NCI-H1417 (cell line): ENCODE measurements at places on chromosomes 2 and 18.

- DNase-seq, result no peak
These were observed 47.9 kb downstream of the NRP2 start for GRCh38 chr2:205730191-205730590.

GRCh38 chr2:168404764-168405163 is 51.3 kb upstream of the CERS6 start:
- no peak for DNase-seq

- no peak for DNase-seq
These were observed 109.1 kb downstream of the CDK15 start for GRCh38 chr2:201915446-201915845.

DNA sequence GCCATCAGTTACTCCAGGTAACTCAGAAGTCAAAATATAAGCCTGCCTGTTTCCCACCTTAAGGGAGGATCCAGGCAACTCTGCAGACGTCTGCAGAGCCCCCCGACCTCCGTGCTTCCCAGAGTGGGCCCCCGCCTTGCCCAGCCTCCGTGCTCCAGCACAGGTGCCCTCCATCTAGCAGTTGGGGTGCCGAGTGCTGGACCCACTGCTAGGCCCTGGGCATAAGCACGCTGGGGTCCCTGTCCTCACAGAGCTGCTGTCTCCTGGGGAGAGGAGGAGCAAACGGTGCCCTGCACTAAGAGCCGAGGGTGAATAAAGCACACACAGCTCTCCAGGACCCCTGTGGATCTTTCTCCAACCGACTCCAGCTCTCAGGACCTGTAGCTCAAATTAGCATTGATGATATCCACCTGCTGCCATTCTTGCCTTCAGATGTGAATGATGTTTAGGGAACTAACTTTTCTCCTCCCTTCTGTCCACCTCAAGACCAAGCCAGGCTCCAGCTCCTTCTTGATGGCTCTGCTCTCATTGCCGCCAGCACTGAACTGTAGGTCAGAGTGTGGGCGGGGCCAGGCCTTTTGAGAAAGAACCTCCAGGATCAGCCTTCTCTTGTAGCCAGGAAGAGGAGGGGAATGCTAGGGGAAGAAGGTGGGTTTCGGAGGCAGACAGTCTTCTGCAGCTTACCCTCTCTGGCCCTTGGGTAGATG is 121.2 kb downstream of the SMAD7 start:
- DNase-seq, result peak; percentile 22

DNA sequence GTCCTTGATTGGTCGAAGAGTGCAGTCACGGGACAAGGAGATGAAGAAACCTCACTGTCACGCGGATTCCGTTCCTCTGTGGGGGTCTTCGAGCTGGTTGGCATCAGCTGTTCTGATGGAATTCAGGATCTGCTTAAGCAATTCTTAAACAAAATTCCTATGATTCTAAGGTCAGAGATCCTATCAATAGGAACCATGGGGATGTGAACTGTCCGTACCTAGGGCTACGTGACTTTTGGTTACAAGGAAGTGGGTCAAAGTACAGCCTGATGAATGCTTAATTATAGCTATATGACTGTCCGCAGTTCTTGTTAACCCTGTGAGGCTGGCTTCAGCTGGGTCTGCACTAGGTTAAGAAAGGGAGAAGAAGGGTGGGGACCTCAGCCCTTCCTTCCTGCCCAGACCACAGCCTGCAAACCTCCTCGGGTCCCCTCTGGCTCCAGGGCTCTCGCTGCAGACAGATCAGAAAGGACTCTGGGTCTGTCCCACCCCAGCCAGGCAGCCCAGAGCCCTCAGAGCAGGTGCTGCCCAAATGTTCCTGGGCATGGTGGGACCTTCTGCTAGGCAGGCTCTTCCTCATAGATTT is 44.2 kb upstream of the TAF1B start:
- DNase-seq, result no peak

- DNase-seq, result peak; percentile 5
These were observed 3.1 kb downstream of the EGR4 start for GRCh38 chr2:73290049-73290839.

- peak; percentile 53 for DNase-seq
These were observed 39.5 kb downstream of the RRM2 start for GRCh38 chr2:10161961-10162441.

- no peak for DNase-seq
These were observed 399.8 kb downstream of the SATB2 start for GRCh38 chr2:199057936-199058335.

- no peak for DNase-seq
These were observed 332.8 kb upstream of the MAP2 start for GRCh38 chr2:209091056-209091455.

- DNase-seq, result no peak
These were observed 288.5 kb upstream of the SLC39A10 start for GRCh38 chr2:195368249-195369217.

DNA sequence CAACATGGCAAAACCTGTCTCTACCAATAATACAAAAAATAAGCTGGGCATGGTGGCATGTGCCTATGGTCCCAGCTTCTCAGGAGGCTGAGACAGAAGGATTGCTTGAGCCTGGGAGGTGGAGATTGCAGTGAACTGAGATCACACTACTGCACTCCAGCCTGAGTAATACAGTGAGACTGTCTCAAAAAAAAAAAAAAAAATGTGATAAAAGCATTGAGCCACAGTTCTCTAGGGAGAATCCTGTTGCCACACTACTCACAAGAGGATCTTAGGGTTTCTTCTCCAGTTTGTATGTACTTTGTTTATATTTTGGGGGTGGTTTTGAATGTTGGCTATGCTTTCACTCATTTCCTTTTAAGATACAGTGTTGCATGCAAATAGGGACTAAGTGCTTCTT is 62.0 kb downstream of the TMEM185B start:
- no peak for DNase-seq

- no peak for DNase-seq
These were observed 813 bp downstream of the NDC80 start for GRCh38 chr18:2572171-2572569.

GRCh38 chr18:32093523-32093922 is 1.8 kb downstream of the RNF138 start:
- DNase-seq, result no peak

DNA sequence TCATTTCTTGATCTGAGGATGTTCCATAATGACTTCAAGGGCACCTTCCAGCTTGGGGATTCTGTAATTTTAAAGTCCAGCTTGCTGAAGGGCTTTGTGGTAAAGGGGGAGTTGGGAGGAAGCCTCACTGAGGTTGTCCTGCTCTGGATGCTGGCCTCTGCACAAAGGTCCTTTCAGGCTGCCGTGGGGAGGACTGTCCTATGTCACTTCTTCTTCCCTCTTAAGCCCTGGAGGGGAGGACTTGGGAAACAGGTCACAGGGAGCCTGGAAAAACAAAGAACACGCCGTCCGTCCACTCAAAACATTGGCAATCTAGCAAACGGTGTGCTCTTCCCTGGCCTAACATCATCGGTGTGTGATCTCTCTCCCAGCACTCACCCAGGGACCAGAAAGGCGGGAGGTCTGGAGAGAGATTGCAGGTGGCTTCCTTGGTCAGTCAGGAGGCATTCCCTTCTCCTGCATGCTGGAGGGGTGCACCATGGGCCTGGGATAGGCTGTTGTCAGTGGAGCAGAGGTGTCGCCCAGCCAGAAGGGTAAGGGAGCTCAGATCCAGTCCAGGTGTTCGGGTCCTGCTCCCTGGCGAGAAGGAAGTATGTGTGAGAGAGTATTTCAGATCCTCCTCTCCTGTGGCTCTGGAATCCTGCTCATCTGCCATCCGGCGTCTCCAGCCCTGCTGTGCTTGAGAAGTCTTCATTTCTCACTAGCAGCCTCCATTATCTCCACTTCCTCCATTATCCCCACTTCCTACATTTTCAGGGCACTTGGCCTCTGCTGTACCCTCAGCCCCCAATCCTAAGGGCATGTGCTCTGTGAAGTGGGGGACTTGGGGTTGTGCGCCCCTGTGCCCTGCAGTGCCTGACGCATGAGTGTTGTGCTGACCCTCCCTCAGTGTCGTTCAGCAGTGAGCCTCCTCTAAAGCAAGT is 20.1 kb downstream of the ASAP2 start:
- DNase-seq, result no peak

- DNase-seq, result no peak
These were observed 105.6 kb downstream of the TTC32 start for GRCh38 chr2:19796035-19796695.

DNA sequence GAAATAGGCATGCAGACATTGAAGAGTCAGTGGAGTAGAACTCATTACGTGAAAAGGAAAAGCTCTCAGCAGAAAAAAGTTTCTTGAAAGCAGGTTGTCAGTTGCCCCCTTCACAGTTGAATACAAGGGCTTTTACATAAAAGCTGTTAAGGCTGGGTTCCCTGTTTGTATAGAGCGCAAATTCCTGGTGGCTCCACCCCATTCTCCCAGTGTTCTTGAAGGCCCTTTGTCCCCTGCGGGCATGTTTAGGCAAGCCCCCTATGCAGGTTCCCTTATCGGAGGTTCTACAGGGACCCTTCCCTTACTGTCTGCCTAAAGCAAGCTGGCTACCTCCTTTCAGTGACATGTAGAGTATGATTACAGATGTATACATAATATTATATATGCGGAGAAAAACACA is 497.2 kb upstream of the SYT4 start:
- no peak for DNase-seq

DNA sequence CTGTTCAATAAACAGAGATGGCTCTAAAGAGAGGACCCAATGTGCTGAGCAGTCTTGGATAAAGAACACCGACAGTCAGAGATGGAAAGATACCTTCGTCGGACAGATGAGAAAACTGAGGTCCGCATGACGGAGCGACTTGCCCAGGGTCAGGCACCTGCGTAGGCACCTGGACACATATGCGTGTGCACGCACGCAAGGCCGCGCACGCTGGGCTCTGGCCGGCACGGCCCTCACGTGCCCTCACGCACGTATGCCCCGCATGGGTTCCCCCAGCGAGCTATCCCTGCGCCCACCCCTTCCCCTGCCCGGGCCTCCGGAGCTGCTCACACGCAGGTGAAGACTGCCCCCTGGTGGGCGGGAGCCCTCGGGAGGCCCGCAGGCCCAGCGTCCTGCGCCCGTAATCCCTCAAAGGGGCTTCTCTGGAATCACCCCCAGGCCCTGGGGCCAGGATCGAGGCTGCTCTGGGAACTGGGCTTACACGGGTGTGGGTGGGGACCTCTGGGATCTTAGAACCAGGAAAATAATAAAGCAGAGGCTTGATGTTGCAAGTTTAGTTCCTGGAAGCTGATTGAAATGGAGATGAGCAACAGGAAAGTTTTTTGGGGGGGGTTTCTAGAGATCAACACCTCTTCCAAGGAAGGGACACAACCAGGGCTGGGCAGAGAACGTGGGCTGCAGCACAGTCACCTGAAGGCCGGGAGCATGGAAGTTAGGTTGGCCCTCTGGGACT is 246.3 kb downstream of the TNS1 start:
- DNase-seq, result peak; percentile 11

GRCh38 chr2:96540136-96540535 is 3.6 kb downstream of the ARID5A start:
- no peak for DNase-seq

- no peak for DNase-seq
These were observed 121.6 kb upstream of the ALKAL2 start for GRCh38 chr2:409523-409922.

- no peak for DNase-seq
These were observed 159.4 kb downstream of the ASB1 start for GRCh38 chr2:238585836-238586821.

- DNase-seq, result no peak
These were observed 85.2 kb downstream of the EN1 start for GRCh38 chr2:118762290-118762689.

- DNase-seq, result no peak
These were observed 306.5 kb downstream of the STK39 start for GRCh38 chr2:167940734-167941507.

GRCh38 chr18:11047156-11047555 is 102.2 kb downstream of the PIEZO2 start:
- DNase-seq, result no peak
